Hepatic stellate cell (primary cell): ENCODE measurements at places on chromosomes 13 and 19.
A peak's percentile ranks its signal among the peaks of the same experiment; 100 is the strongest.

DNA sequence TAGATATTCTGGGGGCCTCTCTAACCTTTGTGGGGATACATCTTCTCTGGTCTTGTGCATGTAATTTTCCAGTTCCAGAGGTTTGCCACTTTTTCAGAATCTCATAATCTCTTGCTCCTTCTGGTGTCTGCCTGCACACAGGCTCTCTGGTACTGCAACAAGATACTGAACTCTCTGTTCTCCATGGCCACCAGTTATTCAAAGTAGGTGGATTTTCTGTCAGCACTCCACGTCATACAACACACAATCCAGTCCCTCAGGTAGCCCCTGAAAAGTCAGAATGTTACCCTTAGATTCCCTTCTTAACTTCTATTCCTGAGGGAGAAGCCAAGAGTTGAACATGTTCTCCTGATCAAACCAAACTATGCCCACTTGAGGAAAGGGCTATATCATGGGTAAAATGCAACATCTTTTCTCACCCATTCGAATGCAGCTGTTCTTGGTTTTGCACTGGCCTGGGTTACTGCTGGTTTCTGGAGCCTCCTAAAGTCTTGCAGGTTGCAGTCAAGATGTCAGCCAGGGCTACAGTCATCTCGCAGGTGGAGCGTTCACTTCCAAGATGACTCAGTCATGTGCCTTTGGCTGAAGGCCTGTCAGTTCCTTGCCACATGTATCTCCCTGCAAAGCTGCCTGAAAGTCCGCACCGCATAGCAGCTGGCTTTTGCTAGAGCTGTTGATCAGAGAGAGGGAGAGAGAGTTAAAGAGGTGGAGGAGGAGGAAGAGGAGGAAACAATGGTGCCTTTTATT, 57.7 kb upstream of the TUBA3C start:
- DNase-seq: no peak

DNA sequence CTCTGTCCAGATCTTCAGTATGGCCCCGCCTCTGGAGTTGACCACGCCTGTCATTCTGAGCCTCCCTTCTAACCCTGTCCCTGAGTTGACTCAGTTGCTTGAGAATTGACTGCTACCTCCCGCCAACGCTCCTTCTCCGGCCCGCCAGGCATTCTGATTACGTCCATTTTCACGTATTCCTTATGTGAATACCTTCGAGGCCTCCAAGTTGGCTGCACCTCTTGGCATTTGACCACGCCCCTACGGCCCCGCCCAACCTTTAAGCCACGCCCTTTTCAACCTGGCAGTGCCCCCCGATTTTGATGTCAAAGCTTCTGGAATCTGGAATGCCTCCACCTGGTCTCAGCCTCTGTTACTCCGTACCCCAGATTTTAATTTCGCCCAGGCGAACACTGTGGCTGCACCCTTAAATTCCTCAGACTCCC, 1.7 kb upstream of the EML2 start:
- DNase-seq: no peak

- peak; percentile 63 for DNase-seq
These were observed 3.7 kb downstream of the HRC start for GRCh38 chr19:49151267-49152118.

DNA sequence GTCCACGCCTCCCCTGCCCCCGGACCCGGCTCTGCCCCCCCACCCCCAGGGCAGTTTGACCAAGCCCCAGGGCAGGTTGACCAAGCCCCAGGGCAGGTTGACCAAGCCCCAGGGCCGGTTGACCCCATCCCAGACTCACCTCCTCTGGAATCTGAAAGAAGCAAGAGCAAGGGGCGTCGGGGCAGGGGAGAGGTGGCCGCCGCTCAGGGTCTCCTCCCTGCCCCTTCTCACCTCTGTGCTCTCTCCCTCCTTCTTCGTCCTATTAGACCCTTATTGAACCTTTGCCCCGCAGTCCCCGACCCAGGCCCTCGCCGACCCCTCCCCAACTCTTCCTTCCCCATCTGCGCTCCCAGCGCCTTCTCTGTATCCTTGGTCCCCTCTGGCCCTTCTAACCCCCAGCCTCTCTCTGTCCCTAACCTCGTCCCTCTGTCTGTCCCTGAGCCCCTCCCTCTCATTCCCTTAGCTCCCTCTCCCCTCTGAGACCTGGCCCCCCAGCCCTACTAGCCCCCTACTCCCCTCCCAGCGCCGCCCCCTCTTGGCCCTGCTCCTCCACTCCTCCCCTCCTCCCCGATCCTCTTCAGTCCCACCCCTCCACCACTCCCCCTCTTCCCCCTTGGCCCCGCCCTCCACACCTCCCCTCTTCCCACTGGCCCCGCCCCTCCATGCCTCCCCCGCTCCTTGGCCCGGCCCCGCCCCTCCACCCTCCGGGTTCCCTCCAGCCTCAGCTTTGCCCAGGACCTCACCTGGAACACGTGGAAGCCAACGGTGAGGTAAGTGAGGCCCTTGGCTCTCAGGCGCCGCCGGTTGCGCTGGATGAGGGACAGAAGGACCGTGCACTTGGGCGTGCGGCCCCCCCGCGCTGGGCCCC, 7.6 kb downstream of the CAPN12 start:
- peak; percentile 55 for DNase-seq

DNA sequence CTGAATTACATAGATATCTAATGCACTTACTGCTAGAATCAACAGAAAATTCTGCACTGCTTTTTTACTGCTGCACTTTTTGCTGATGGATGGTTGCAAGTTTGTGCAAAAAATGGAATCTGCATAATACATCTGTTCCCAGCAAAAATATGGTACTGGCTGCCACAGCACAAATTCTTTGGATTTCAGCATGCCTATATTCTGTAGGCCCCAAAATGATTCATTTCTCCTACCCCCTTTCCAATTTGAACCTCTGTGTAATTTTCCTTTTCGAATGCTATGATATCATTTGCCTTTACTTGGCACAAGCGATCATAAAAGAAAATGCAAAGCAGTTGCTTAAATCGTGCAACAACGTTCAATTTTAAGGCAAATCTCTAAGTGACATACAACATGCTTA, 524.2 kb upstream of the NBEA start:
- DNase-seq: no peak

- peak; percentile 79 for DNase-seq
These were observed 151.7 kb downstream of the DCLK1 start for GRCh38 chr13:35979361-35979951.

DNA sequence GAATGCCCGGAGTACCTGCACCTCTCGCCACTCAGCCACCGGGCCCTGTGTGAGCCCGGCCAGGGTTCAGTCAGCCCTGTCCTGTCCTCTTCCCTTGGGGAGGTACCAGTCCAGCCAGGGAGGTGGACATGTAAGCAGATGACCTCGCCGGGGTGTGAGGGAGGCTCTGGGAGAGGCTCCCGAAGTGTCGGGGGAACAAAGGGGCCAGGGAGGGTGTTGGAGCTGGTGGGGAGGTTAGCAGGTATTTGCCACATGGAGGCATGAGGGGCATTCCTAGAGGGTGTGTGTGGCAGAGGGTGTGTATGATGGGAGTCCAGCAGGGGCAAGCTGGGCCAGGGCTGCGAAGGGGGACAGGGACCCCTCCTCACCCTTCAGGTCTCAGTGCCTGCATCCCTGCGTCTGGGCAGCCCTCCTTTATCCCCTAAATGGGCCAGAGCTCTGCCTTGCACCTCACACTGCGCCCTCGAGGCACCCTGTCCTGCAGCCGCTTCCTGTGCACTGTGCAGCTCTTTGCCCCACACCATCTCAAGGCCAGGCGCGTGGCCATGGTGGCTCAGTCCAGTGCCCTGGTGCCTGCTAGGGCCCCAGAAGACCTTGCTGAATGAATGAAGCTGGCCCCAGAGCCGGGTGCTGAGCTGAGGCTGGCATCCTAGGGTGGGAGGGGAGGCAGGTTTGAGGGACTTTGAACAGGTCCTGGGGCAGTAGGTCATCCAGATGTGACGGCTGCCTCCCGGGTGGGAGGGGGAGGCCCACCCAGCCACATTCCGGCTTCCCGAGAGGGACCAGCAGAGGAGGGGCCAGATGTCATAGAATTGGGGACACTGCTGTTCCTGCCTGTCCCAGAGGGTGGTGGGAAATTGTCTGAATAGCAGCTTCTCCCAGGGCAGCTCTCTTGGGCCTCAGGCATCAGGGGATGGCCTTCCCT, 3.1 kb downstream of the DDA1 start:
- no peak for DNase-seq
